Esophagus (tissue), 2 donors: ENCODE measurements at places on chromosomes 7 and 10. TPM values are rescaled to one million over a fixed set of nuclear protein-coding genes. Genes with fewer than 3 reads are reported as not detected.

The TRPV5 gene
- polyA plus RNA-seq = not detected

The PNLIPRP1 gene
- 0.15 TPM for polyA plus RNA-seq

The WIPF3 gene
- 1.2 TPM for polyA plus RNA-seq

The TMEM213 gene
- polyA plus RNA-seq = not detected

The C10orf53 gene
- not detected for polyA plus RNA-seq

The TAX1BP1 gene
- polyA plus RNA-seq = 86.8 TPM

The SPDYE6 gene
- polyA plus RNA-seq = 0.22 TPM

The ST7 gene
- polyA plus RNA-seq = 7.4 TPM

The PLEKHS1 gene
- polyA plus RNA-seq = 0.05 TPM

The ATXN7L1 gene
- polyA plus RNA-seq = 4.8 TPM

The HELLS gene
- polyA plus RNA-seq = 12.0 TPM

The ZNF783 gene
- polyA plus RNA-seq = 4.2 TPM

The ATOH7 gene
- polyA plus RNA-seq = not detected

The COX19 gene
- 4.1 TPM for polyA plus RNA-seq

The SSC4D gene
- polyA plus RNA-seq = 0.59 TPM

The BTBD16 gene
- 0.20 TPM for polyA plus RNA-seq

The LRIT1 gene
- not detected for polyA plus RNA-seq

The AGMO gene
- polyA plus RNA-seq = 0.09 TPM

The NUDT13 gene
- polyA plus RNA-seq = 1.3 TPM

The PAPSS2 gene
- 1.7 TPM for polyA plus RNA-seq

The WNT8B gene
- polyA plus RNA-seq = not detected
